ENCODE measurements at places on chromosomes 13 and 19. TPM values are rescaled to one million over a fixed set of nuclear protein-coding genes. Genes with fewer than 3 reads are reported as not detected.
A peak's percentile ranks its signal among the peaks of the same experiment; 100 is the strongest.

DNA sequence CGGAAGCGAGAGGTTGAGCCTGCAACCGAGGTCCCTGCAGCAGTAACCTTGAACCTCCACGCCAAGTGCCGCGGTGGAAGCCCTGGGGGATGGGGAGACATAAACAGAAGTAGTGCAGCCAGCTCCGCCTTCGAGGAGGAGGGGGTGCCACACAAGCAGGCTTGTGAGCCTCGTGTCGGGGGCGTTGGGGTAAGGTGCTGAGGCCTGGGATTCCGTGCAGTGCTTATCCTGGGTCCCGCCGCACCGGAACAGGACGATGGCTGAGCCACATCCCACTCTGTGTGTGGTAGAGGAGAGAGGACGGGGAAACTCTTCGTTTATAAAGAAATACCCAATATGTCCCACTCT lies 51.0 kb downstream of the SOX1 start:
- H3K27me3 ChIP-seq = no peaks in the 10 kb centered on the region
- no peaks in the 10 kb centered on the region for H3K36me3 ChIP-seq
- no peaks in the 10 kb centered on the region for H3K4me1 ChIP-seq
- H3K27ac ChIP-seq = no peak overlapping the region
- no peak overlapping the region for H3K4me3 ChIP-seq
- no peak for DNase-seq

- DNase-seq = no peak
- H3K27me3 ChIP-seq = no peaks in the 10 kb centered on the region
- H3K27ac ChIP-seq = no peak overlapping the region
- H3K4me3 ChIP-seq = no peak overlapping the region
These were observed 2218.8 kb downstream of the PCDH9 start for GRCh38 chr13:65011378-65011777.

DNA sequence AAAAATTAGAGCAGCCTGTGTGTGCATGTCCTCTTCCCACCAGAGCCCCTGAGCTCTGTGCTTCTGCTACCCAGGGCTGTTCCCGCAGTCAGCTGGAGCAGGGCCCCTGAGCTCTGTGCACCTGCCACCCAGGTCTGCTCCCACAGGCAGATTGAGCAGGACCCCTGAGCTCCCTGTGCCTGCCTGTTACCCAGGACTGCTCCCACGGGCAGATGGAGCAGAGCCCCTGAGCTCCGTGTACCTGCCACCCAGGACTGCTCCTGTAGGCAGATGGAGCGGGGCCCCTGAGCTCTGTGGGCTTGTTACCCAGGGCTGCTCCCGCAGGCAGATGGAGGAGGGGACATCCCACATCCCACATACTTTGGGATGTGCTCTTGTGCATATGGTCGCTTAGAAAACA lies 186.8 kb upstream of the SOX1 start:
- no peaks in the 10 kb centered on the region for H3K36me3 ChIP-seq
- H3K4me3 ChIP-seq = no peak overlapping the region
- no peaks in the 10 kb centered on the region for H3K27me3 ChIP-seq
- no peaks in the 10 kb centered on the region for H3K4me1 ChIP-seq
- H3K27ac ChIP-seq = no peak overlapping the region

DNA sequence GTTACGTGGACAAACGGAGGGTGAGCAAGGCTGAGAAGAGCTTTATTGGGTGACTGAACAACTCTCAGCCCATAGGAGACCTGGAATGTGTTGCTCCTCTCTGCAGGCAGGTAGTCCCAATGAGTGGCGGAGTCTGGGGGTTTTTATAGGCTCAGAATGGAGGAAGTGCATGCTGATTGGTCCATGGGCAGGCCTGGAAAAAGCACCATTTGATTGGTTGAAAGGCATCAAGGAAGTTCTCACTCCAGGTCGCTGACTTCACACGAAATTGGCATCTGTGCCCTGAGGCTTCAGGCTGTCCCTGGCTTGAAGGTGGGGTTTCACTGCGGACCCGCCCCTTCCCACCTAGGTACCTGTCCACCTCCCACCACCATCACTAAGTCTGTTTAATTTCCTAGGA lies 65.4 kb downstream of the SPATA13 start:
- no peaks in the 10 kb centered on the region for H3K27me3 ChIP-seq
- H3K36me3 ChIP-seq = no peaks in the 10 kb centered on the region
- H3K4me3 ChIP-seq = no peak overlapping the region

GRCh38 chr19:53773999-53774398 lies 50.1 kb downstream of the NLRP12 start:
- H3K27ac ChIP-seq = no peak overlapping the region
- no peak overlapping the region for H3K4me3 ChIP-seq
- no peak for DNase-seq
- peaks cover 3% of the 10 kb centered on the region for H3K4me1 ChIP-seq

DNA sequence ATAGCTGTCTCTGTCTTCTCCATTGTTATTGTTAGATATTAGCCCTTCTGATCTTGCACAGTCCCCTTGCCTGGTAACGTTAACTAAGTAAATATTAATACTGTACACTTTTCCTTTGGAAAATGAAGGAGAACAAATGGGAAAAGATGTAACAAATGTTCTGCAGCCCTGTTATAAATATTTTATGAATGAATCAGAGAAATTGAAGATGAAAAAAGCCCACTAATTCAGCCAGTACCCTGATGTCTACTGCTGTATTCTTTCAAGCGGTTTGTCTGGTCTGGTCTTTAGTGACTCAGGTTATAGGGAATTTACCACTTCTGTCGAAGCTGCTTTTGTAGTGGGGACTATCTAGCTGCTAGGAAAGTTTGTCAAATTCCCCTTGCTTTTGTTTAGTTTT lies 121.0 kb downstream of the COG6 start:
- H3K27me3 ChIP-seq = no peaks in the 10 kb centered on the region
- no peak overlapping the region for H3K4me3 ChIP-seq
- no peak for DNase-seq
- no peaks in the 10 kb centered on the region for H3K36me3 ChIP-seq
- H3K27ac ChIP-seq = no peak overlapping the region
- no peaks in the 10 kb centered on the region for H3K4me1 ChIP-seq

DNA sequence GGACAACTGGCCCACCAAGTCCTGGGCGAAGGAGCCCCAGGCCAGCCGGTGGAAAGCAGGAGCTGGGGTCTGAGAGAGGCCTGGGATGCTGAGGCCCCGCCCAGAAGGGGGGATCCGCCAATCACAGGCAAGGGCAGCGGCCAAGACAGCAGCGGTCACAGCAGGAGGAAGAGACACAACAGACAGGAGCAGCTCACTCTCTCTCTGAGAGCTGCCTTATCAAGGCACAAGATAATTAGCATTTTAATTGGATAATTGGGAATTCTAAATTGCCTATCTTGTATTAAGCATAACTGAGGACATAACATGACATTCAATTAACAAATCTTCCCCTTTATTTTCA lies 46.2 kb downstream of the CEBPG start:
- no peaks in the 10 kb centered on the region for H3K36me3 ChIP-seq
- H3K27me3 ChIP-seq = no peaks in the 10 kb centered on the region
- no peak overlapping the region for H3K4me3 ChIP-seq
- H3K4me1 ChIP-seq = no peaks in the 10 kb centered on the region
- no peak overlapping the region for H3K27ac ChIP-seq
- no peak for DNase-seq

- H3K36me3 ChIP-seq = no peaks in the 10 kb centered on the region
- no peaks in the 10 kb centered on the region for H3K27me3 ChIP-seq
- no peak overlapping the region for H3K4me3 ChIP-seq
These were observed 8.1 kb downstream of the ATG4D start for GRCh38 chr19:10551698-10552301.

- H3K4me1 ChIP-seq = peaks cover 40% of the 10 kb centered on the region
- no peaks in the 10 kb centered on the region for H3K27me3 ChIP-seq
- H3K27ac ChIP-seq = no peak overlapping the region
These were observed 5.9 kb downstream of the SLAIN1 start for GRCh38 chr13:77703408-77703807.

GRCh38 chr19:12047868-12048267 lies 4.9 kb downstream of the ZNF878 start:
- no peaks in the 10 kb centered on the region for H3K27me3 ChIP-seq
- H3K4me1 ChIP-seq = peaks cover 8% of the 10 kb centered on the region
- H3K36me3 ChIP-seq = no peaks in the 10 kb centered on the region
- no peak overlapping the region for H3K27ac ChIP-seq

DNA sequence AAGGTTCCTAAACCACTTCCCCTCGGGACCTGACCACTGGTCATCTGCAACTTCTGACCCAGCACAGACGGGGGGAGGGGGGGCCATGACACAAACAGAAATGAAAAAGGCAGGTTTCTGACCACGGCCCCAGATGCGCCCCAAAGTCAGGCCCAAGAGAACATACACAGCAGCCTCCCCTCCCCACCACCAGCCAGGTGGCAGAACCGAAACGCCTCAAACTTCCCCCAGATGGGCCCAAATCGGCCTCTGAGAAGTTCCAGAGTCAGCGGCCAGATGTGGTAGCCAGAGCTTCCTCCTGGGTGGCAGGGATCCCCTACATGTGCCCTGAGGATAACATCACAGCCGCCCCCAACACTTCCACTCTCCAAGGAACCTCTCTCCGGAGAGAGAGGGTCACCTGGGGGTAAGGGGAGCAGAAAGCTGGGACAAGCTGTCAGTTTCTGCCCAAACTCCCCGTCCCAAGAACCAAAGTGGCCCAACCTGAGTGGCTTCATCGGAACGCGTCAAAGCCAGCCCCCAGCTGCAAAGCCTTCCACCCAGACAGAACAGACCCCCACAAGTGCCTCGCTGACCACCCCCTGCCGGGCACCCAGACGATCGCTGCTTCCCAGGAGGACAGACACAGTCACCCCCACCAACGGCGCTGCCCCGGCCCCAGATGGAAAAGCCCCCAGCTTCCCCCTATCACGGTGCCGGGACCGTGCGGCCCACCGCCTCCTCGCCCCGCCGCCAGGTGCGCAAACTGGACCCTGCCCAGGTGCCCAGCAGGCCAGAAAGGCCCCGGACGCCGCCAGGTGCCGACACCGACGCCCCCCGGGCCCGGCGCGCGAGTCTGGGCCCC lies 800 bp downstream of the ELL start:
- peak overlapping the region; percentile 71 for H3K4me3 ChIP-seq
- no peaks in the 10 kb centered on the region for H3K27me3 ChIP-seq
- H3K27ac ChIP-seq = peak overlapping the region; percentile 94
- no peak for DNase-seq
- no peaks in the 10 kb centered on the region for H3K36me3 ChIP-seq

DNA sequence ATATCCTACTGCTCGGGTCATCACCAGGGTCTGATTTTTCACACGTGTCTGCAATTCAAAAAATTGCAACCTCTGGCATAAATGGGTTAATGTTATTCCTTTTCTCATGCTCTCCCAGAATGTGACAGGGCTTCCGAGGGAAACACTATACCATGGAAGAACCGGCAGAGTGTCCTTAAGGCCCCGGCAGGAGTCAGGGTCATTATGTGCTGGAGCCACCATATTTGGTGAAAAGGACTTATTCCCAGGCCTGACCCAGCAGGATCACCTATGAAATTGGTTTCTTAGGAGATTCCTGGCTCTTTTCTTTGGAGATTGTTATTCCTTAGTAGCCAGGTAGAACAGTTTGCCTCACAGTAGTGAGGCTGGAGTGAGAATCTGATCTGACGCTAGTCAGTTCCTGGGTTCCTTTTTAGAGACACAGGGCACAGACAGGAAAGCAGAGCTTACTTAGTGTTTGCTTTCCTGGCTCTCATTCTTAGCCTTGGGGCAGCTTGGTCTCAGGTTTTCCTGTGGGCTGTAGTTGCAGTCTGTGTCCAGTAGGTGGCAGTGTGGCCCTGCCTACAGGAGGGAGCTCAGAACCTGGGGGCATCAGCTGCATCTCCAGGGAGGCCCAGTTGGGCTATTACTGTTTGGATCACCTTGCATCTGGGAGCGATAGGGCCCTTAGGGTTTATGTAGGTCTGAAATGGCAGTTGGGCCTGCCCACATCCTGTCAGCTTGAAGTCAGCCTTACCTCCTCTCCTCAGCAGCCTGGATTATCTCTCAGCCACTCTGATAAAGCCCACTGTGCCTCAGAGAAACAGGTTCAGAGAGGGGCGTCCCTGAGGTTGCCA lies 12.4 kb downstream of the SNRNP70 start:
- DNase-seq = peak; percentile 72
- H3K36me3 ChIP-seq = peaks cover 21% of the 10 kb centered on the region
- H3K4me1 ChIP-seq = peaks cover 15% of the 10 kb centered on the region

- no peaks in the 10 kb centered on the region for H3K36me3 ChIP-seq
- H3K4me3 ChIP-seq = no peak overlapping the region
- no peaks in the 10 kb centered on the region for H3K27me3 ChIP-seq
- no peak overlapping the region for H3K27ac ChIP-seq
- no peak for DNase-seq
These were observed 294.3 kb upstream of the MAB21L1 start for GRCh38 chr13:35770756-35771297.

DNA sequence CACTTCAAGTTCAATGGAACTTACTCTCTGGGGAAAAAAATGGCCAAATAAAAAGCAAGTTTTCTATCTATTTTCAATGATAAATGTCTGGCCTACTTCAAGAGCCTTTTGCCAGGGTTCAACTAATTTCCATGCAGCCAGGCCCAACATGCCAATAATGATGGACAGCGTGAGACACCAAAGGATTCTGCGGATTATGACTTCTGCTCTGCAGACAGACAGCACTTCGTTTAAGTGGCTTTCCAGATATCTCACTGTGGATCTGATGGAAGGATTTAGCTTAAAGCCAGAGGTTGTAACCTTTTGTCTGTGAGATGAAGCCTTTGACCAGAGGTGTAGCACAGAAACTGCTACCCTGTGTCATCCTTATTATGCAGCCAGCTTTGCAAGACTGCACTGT lies 614.2 kb downstream of the DCT start:
- H3K27ac ChIP-seq = no peak overlapping the region
- H3K4me3 ChIP-seq = no peak overlapping the region
- no peak for DNase-seq

DNA sequence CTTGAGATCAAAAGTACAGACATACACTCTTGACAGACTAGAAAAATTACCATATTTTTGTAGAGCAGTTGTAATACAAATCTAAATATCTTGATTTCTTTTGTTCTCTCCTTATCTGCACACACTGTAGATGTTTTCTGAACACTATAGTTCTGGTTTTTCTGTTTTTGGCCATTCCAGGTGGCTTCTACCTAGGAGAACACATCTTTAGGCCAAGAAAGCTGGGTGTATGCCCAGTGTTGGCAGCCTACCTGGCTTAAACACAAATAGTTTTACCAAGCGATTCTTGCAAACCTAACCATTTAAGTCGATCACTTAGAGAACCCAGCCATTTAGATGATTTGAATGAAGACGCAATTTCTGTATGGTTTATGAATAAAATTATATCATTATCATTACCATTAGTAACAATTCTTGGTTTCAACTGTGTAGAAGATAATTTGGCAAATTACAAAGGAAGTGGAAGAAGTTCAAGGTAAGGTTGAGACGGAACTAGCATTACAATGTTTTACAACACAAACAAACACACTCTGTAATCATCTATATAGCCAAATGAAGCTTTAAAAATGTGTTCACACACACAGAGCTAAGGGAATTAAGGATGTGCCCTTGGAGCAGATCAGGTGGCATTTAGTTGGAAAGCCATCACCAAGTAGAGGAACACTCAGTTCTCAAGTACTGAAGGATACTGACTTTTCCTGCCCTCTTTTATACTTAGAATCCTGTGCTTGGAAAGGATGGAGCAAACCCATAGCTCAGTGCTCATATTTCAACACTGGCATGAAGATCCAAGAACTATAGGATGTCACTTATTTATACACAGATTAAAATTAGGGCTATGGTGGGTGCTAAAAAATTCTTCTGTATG lies 36.2 kb downstream of the ERCC5 start:
- no peaks in the 10 kb centered on the region for H3K27me3 ChIP-seq
- no peaks in the 10 kb centered on the region for H3K36me3 ChIP-seq
- H3K4me3 ChIP-seq = no peak overlapping the region

- H3K4me1 ChIP-seq = no peaks in the 10 kb centered on the region
- no peaks in the 10 kb centered on the region for H3K36me3 ChIP-seq
- no peaks in the 10 kb centered on the region for H3K27me3 ChIP-seq
- no peak overlapping the region for H3K27ac ChIP-seq
These were observed 265.6 kb downstream of the GPC5 start for GRCh38 chr13:91664039-91664438.

The SPRED3 gene
- total RNA-seq = under 0.01 TPM

The BEST2 gene
- not detected for total RNA-seq

The ZNF835 gene
- total RNA-seq = 4.0 TPM

The MBD3L2B gene
- total RNA-seq = not detected

The ZNF491 gene
- total RNA-seq = 1.0 TPM
